ENCODE measurements at places on chromosomes 2 and 18.

GRCh38 chr2:31251018-31251417, 17.1 kb downstream of the EHD3 start:
- DNase-seq, result no peak

- no peak for DNase-seq
Observed at GRCh38 chr2:131153529-131153928, 48.4 kb downstream of the PLEKHB2 start.

GRCh38 chr2:104476563-104476988, 377.3 kb upstream of the POU3F3 start:
- DNase-seq, result no peak

DNA sequence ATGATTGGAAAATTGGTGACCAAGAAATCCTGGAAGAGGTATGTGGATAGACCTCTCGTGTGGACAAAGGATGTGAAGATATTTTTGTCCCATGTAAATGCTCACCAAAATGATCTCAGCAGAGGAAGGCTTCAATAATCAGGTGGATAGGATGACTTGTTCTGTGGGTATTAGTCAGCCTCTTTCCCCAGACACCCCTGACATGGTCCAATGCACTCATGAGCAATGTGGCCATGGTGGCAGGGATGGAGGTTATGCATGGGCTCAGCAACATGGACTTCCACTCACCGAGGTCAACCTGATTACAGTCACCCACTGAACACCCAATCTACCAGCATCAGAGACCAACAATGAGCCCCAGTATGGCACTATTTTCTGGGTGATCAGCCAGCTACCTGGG, 20.2 kb downstream of the CHRNA1 start:
- DNase-seq, result no peak

DNA sequence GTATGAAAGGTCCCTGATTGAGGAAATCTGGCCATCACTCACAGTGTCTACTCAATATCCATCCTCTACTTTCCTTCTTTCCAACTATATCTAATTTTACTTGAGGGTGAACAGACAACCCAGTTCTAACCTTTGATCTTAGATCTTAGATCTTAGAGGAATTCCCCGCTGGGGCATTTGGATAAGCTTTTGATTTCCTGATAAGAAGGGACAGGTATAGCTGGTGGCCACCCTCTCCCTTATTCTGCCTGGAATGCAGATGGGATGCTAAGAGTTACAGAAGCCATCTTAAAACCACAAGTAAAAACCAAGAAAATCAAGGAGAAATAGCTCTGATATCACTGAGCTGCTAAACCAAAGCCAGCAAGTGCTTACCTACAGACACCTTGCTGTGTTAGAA, 77.2 kb upstream of the ACSL3 start:
- no peak for DNase-seq

- no peak for DNase-seq
Observed at GRCh38 chr2:181005809-181006208, 25.4 kb downstream of the UBE2E3 start.

DNA sequence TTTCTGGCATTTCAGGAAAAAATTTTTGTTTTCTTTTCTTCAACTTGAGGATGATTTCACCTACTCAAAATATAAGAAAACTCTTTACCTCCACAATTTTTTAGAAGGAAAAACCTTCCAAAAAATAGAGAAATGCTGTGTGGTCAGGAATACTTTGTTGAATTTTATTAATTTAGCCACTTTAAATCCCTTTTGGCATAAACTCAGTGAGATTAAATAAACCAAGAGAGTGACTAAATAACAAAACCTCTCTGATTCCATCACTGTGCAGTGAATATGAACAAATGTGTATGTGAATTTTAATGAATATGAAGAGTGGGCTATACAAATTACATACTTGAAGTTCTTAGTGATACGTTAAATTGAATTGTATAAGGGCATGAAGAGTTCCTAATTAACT, 25.8 kb upstream of the CYTIP start:
- no peak for DNase-seq

DNA sequence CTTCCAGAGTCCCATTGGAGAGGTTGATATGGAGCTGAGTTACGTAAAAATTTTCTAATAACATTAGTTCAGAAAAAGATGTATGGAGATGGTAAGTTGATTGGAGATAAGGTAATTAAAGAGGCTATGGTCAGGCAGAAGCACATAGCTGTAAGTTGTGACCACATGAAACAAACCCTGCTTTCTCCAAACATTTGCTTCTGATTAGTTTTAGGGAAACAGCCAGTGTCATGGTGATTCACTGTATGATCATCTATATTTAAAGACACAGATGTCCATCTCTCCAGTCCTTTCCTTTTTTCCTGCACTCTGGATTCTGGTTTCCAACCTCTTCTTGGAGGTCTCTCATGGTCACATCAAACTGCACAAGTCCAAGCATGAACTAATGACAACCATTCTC, 1550.8 kb upstream of the PIK3C3 start:
- no peak for DNase-seq

GRCh38 chr2:215391531-215391930, 44.3 kb downstream of the FN1 start:
- no peak for DNase-seq

DNA sequence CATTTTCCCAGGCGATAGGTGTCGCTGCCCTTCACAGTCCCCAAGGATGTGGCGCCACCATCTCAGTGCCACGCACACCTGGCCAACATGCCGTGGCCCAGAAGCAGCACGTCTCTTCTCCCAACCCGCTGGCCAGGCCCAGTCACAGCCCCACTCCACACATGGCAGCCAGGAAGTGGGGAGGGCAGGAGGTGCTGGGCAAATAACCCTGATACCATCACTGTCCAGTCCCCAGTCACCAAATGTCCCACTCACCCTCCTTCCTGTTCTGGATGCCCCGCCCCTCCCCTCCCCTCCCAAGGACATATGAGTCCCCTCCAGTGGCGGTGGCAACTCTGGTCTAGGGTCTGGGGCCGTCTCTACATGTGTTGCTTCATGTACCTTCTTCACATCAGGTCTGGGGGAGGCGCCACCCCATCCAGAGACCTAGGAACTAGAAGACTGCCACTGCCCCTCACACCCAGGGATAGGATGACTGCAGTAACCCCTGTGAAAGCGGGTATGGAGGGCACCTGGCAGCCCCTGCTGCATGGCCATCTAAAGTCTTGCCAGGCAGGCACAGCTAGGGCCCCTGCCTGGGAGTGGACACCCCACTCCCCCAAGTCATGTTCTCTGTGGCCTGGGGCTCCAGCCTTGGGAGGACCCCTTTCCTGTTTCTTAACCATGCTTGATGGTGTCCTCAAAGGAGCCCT, 7.3 kb upstream of the CAPN10 start:
- no peak for DNase-seq

DNA sequence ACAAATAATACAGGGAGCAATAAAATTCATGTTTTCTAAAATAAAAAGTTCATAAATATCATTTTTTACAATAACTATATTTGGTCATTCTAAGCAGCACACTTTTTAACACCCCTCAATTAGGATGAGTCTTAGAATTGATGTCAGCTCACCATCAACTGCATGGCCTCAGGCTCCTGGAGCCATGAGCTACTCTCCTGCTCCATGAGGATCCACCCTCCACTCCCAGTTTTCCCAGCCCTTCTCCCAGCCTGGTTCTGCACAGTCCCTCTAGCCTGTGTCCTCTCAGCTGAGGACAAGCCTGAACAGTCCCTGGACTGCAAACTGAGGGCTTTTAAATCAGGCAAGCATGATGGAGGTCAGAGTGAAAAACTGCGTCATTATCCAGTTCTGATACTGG, 89.1 kb downstream of the SMC6 start:
- DNase-seq, result no peak

DNA sequence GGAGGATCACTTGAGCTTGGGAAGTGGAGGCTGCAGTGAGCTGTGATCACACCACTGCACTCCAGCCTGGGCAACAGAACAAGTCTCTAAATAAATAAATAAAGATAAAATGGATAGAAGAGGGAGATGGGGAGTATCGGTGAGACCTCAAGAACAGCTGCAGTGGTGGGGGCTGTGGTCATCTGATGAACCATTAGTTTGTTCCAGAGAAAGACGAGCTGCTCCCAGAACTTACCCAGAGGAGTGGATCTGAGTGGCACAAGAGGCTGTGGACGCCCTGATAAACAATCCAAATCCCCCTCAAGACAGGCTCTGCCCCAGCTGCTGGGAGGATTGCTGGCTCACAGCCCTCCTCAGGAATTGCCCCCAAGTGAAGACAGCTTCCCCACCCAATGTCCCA, 26.7 kb downstream of the TMEM127 start:
- no peak for DNase-seq

GRCh38 chr2:121408641-121409040, 122.0 kb upstream of the RNU4ATAC start:
- peak; percentile 13 for DNase-seq

DNA sequence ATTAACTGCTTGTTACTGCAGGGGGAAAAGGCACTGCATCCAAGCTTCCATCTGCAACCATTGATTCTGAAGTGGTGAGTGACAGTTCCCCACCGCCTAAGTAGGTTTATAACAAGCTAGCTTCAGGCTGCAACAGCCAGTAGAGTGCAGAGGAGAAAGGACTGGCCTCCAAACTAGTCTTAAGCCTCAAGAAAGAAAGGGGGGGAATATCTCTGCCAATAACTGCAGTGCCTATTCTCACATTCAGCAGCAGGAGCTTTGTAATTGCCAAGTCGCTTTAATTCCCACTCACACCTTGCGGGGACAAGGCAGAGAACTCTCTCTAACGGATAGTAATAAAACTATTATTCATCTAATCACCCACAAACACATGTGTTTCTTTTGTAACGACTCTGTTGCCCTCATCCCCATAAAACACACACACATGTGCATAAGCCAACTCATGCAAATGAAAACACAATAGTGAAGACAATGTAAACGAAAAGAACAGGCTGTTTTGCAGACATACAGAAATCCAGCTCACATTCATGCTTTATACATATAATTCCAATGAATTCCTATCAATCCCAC, 1963.3 kb upstream of the PIK3C3 start:
- DNase-seq, result no peak

GRCh38 chr2:23480957-23481797, 96.2 kb downstream of the KLHL29 start:
- peak; percentile 88 for DNase-seq

- DNase-seq, result no peak
Observed at GRCh38 chr18:63028380-63028779, 291.2 kb downstream of the BCL2 start.

GRCh38 chr2:145460112-145460511, 940.2 kb upstream of the ZEB2 start:
- peak; percentile 18 for DNase-seq

- peak; percentile 91 for DNase-seq
Observed at GRCh38 chr2:238847841-238848690, at the start of gene TWIST2. TSS of gene TWIST2 (plus strand) at chr2:238848085. CDS start at chr2:238848216, 131 bp downstream.

DNA sequence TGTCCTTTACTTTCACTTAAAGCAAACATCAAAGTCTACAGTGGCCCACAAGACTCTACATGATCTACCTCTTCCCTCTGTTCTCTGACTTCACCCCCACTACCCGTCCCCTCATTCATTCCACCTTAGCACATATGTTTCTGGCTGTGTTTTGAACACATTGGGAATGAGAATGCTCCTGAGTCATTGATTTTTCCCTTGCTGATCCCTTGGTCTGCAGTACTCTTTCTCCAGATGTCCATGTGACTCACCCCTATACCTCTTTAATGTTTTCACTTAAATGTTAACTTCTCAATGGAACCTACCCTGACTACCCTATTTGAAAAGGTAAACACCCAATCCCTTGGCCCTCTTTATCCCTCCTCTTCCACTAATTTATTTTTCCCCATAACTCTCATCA, 30.7 kb upstream of the FRZB start:
- peak; percentile 71 for DNase-seq

- no peak for DNase-seq
Observed at GRCh38 chr2:3115301-3116042, 262.1 kb downstream of the EIPR1 start.

DNA sequence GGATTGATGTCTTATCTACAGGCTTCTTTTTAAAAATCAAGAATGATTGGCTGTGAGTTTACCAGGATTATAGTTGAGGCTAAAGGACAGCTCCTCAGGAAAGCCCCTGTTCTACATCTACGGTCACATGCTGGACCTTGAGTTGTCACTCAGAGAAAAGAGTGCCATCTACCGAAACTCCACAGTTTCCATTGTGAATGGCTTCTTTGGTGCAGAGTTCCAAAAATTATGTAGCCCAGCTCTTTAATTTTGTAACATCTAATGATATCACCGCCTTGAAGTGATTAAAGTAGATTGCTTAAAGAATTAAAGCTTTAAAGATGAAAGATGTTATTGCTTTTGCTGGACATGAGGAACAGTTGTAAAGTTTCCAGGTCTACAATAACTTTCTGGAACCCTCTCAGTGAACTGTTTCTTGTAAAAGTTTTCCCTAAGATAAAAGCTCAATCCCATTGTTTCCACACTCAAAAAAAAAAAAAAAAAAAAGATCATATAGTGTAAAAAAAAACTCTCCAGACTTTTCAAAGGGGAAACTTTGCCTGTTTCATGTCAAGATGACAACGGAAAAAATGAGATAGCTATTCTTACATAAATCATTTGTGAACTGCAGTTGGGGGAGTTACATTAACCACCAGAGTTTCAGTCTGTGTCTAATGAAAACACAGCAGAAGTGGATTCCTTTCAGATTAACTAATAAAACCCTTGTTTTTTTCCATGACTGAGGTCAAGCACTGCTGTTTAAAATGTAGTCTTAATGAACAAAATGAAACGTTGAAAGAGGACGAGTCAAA, 4.3 kb downstream of the COL3A1 start:
- peak; percentile 96 for DNase-seq

GRCh38 chr2:8495189-8495989, 186.5 kb upstream of the ID2 start:
- DNase-seq, result no peak

DNA sequence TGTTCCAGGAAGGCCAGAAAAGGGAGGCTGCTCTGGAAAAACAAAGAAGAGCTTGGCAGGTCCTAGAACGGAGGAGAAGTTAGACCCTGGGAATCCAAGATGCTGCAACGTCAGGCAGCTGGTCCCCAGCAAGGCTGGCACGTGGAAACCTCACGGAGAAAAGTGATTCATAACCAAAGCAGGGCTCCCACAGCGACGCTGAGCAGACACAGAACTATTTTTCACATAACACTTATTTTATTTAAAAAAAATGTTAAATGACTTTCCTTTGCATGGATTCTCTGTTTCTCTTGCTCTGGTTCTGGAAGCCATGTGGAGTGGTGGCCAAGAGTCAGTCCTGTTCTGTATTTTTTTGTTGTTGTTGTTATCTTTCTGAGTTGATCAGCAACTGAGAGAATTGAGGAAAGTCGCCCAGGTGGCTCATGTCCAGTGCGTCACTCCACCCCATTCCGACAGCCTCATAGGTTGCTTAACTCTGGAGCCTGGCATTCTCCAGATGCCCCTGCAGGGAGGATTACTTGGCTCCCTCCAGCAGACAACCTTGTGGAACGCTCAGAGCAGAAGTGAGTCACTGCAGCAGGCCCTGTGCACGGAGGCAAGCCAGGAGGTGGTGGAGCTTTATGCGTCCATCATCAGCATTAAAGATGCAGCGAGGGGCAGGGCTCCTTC, 229.9 kb upstream of the HDAC4 start:
- DNase-seq, result peak; percentile 78

All from astrocyte (in vitro differentiated cells and primary cell).